WTC11 (cell line): ENCODE measurements at places on chromosomes 6 and 20. TPM values are rescaled to one million over a fixed set of nuclear protein-coding genes. Genes with fewer than 3 reads are reported as not detected.

DAAM2 gene
- 2.0 to 3.1 TPM (median 3.0 TPM) in 3 replicates for total RNA-seq

OPRL1 gene
- total RNA-seq, result 1.7 to 2.2 TPM (median 2.0 TPM) in 3 replicates

TULP1 gene
- total RNA-seq, result 2.9 to 4.3 TPM (median 3.4 TPM) in 3 replicates

DNA sequence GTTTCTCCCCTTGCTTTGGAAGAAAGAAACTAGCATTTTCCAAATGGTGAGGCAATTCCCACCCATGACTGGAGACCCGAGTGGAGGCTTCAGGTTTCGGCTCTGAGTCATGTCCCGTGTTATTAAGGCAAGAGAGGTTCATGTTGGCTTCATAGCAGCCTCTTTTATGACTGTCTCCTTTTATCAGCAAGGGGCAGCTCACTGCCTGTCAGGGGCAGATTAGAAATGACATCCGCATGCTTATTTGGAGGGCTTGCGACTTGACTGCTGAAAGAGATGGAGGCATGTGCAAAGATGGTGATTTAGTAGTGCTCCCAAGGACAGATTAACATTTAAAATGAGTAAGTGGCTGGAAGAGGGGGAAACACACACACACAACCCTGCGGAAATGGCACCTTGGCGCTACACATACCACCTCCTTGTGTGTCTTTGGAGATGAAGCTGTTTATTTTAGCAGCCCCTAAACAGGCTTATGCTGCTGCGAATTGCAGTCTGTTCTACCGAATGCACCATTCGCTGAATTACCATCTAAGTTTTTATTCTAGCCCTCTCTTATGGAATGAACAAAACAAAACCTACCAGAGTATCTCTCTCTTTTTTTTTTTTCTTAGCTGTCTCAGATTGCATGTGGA, 52.1 kb upstream of the VSTM2L start:
- H3K27ac ChIP-seq, result no peak overlapping the region
- peaks cover 19% of the 10 kb centered on the region for H3K4me1 ChIP-seq
- H3K36me3 ChIP-seq, result peaks cover 6% of the 10 kb centered on the region; the same call in 1 of the 2 replicates
- DNase-seq, result no peak
- H3K27me3 ChIP-seq, result no peaks in the 10 kb centered on the region

DNA sequence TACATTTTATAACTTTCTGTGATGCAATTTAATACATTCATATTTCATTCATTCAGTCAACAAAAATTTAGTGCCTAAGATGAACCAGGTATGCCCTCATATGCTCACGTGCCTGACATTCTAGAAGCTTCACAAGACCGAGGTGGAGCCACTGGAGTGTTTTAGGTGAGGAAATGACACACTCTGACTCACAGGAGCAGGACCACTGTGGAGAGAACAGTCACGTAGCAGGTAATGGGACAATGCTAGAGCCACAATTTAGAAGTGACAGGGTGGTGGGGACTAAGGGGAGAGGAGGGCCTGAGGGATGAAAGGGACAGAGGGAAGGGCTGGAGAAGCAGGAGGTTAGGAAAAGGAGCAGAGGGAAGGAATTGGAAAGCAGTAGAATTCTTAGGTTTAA, 17.6 kb upstream of the HLA-A start:
- H3K4me3 ChIP-seq, result no peak overlapping the region
- DNase-seq, result no peak
- no peak overlapping the region for H3K27ac ChIP-seq
- H3K4me1 ChIP-seq, result peaks cover 16% of the 10 kb centered on the region
- H3K36me3 ChIP-seq, result no peaks in the 10 kb centered on the region; the same call in 1 of the 2 replicates
- H3K27me3 ChIP-seq, result peaks cover 74% of the 10 kb centered on the region

DNA sequence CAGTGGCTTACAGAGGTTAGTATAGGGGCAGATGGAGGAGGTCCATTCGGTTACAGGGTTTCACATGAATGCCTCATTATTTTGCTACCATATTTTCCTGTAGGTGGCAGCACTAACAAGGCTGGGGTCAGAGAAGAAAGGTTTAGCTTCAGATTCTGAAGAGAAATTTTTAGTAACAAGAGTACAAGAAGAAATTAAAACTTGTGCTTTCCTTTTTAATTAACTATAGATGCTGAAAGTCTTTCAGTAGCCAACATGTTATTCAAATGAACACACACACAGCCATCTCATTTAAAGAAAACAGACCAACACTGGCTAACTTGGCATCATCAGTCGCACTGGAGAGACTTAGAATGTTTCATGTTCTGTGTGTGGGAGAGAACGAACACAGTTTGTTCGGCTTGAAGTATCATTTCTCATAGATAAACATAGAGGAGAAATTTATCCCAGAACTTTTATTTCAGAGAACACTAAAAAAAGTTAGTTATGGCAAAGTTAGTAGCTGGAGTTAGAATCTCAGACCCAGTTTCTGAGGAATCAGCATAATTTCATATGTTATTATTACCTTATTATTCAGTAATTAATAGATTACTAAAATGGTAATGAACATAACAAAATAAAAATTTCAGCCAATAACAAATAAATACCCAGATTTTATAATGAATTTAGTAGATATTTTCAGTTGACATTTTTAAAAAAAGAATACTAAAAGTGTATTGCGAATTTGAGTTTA, 314.0 kb upstream of the RSPO3 start:
- H3K4me1 ChIP-seq, result no peaks in the 10 kb centered on the region
- no peak for DNase-seq
- no peaks in the 10 kb centered on the region for H3K27me3 ChIP-seq
- H3K27ac ChIP-seq, result no peak overlapping the region
- no peak overlapping the region for H3K4me3 ChIP-seq
- H3K36me3 ChIP-seq, result no peaks in the 10 kb centered on the region

DNA sequence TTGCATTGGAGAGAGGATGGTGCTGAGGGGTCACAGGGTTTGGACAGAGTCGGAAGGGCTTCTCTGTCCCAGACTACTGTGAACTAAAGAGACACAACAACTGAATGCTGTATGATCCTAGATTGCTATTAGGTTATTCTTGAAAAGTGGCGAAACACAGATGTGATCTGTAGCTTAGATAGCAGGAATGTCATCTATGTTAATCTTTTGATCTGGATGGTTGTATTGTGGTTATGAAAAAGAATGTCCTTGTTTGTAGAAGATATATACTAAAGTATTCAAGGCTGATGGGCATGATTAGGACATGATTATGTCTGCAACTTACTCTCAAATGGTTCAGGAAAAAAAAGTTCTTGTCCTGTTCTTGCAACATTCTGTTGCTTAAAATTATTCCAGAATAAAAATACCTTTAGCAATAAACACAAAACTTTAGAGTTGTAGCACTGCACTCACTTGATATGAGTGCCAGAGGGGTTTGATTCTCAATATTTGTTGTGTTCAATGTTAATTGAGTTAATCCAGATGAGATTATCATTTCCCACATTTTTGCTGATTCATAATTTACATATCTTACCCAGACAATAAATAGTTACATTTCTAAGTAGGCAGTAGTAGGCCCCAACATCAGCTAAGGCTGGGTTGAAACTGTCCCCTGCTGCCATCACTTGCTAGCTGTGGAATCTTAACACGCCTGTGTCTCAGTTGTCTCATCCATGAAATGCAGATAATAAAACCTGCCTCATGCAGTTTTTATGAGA, 645.2 kb downstream of the KIF16B start:
- H3K27me3 ChIP-seq, result no peaks in the 10 kb centered on the region; the same call in 1 of the 2 replicates
- no peaks in the 10 kb centered on the region for H3K4me1 ChIP-seq
- H3K27ac ChIP-seq, result no peak overlapping the region
- no peak for DNase-seq

DNA sequence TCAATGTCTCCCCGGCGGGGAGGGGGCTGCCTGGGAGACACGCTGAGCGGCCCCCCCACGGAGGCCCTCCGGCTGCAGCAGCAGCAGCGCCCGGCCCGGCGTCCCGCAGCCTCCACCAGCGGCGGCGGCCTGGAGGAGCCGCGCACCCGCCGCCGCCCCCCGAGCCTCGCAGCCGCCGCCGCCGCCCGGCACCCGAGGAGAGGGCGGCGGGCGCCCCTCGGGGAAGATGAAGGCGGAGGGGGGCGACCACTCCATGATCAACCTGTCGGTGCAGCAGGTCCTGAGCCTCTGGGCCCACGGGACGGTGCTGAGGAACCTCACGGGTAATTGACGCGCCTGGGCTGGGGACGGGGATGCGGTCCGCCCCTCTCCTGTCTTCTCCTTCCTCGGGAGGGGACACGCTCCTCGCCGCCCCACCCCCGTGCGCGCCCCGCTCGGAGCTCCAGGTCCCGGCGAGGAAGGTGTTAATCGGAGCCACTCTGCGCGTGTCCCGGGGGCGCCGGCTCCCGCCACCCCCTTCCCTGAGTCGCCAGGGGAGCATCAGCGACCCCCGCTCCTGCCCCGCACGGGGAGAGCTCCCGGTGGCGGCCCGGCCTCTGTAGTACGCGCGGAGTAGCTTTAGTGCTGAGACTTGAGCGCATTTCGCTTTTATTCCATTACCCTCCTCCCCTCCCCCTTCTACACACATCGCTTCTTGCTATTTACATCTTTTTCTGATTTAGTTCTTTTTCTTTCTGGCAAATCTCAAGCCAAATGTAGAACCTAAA, 686 bp downstream of the TMEM170B start:
- H3K27me3 ChIP-seq, result peaks cover 20% of the 10 kb centered on the region
- peaks cover 18% of the 10 kb centered on the region for H3K4me1 ChIP-seq
- H3K27ac ChIP-seq, result no peak overlapping the region
- no peaks in the 10 kb centered on the region for H3K36me3 ChIP-seq
- DNase-seq, result peak; percentile 36
- peak overlapping the region; percentile 65 for H3K4me3 ChIP-seq

- no peak overlapping the region for H3K27ac ChIP-seq
- H3K4me1 ChIP-seq, result no peaks in the 10 kb centered on the region
- H3K27me3 ChIP-seq, result no peaks in the 10 kb centered on the region
- peaks cover 25% of the 10 kb centered on the region for H3K36me3 ChIP-seq
- DNase-seq, result no peak
These were observed 158.4 kb upstream of the SIM1 start for GRCh38 chr6:100622907-100623692.

GRCh38 chr6:67888886-67889681, 746.0 kb upstream of the ADGRB3 start:
- no peaks in the 10 kb centered on the region for H3K36me3 ChIP-seq
- no peak for DNase-seq
- H3K27ac ChIP-seq, result no peak overlapping the region
- H3K4me3 ChIP-seq, result no peak overlapping the region
- H3K27me3 ChIP-seq, result no peaks in the 10 kb centered on the region

DNA sequence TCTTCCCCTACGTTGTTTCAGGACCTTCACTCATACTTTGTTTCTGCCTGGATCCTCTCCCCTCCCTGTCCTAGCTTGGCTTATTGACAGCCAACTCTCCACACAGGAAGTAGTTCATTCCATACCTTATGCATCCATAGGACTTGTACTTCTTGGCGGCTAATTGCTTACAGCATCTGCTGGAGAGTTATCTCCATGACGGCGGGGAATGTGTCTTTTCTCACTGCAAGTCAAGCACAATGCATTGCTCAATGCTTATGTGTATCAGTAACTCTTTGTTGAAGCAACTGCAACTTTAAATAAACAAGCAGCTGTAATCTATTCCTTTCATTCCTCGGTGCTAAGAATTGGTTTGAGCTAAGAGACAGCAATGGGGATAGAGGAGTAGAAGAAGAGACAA, 551.3 kb upstream of the EPHA7 start:
- H3K4me1 ChIP-seq, result peaks cover 24% of the 10 kb centered on the region
- DNase-seq, result no peak
- H3K4me3 ChIP-seq, result no peak overlapping the region
- no peaks in the 10 kb centered on the region for H3K36me3 ChIP-seq

- no peaks in the 10 kb centered on the region for H3K27me3 ChIP-seq
- no peak overlapping the region for H3K4me3 ChIP-seq
- no peak overlapping the region for H3K27ac ChIP-seq
- no peaks in the 10 kb centered on the region for H3K36me3 ChIP-seq
- H3K4me1 ChIP-seq, result peaks cover 13% of the 10 kb centered on the region
These were observed 71.1 kb downstream of the HDDC2 start for GRCh38 chr6:125230674-125231073.

GRCh38 chr6:166693880-166694279, 66.8 kb upstream of the RPS6KA2 start:
- H3K27me3 ChIP-seq, result no peaks in the 10 kb centered on the region
- no peaks in the 10 kb centered on the region for H3K36me3 ChIP-seq
- H3K27ac ChIP-seq, result no peak overlapping the region
- no peak for DNase-seq
- H3K4me1 ChIP-seq, result peaks cover 24% of the 10 kb centered on the region

DNA sequence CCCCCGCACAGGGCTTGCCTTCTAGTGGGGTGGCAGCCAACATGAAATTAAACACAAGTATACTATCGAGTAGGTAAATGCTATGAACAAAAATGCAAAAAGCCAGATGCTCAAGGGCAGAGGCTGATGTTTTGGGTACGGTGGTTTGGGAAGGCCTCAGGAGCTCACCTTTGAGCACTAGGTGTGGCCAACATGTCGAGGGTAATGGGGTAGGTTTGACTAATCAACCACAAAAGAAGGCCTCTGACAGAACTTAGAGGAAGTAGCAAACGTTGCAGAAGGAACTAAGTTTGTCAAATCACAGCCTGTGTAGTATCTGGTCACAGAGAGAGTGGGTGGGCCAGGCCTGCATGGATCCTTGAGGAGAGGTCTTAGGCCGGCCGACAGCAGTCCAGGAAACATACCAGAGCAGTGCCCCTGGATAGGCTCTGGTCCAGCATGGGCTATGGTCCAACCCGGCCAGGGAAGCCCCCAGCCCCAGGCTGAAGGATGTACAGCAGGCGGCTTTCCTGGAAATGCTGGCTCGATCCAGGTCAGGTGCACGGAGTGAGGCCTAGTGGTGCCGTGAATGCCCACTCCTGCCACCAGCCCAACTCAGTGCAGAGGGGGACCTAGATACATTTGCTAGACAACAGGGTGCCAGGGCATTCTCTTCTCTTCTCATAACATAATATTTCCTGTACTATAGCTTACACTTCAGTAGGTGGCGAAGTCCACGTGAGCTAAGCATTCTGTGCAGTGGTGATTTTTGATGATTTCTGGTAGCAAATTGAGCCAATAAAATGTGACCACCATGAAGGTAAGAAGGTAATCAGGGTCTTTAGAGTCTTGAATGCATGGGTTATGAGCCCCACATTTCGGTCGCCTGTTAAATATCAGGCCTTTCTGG, 56.3 kb upstream of the CD93 start:
- DNase-seq, result no peak
- H3K27me3 ChIP-seq, result no peaks in the 10 kb centered on the region
- H3K27ac ChIP-seq, result no peak overlapping the region

DNA sequence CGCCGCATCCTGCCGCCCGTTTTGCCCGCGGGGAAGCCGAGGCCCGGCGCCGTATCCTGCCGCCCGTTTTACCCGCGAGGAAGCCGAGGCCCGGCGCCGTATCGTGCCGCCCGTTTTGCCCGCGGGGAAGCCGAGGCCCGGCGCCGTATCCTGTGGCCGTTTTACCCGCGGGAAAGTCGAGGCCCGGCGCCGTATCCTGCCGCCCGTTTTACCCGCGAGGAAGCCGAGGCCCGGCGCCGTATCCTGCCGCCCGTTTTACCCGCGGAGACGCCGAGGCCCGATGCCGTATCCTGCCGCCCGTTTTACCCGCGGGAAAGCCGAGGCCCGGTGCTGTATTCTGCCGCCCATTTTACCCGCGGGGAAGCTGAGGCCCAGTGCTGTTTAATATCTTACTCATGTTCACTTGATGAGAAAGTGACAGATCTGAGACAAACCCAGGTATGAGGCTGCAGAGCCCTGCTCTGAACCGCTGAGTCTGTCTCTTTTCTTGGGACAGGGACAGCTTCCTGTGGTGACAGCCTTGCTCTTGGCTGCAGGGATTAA, 129.4 kb downstream of the CDH26 start:
- no peak for DNase-seq
- H3K4me3 ChIP-seq, result peak overlapping the region; percentile 40
- H3K36me3 ChIP-seq, result peaks cover 15% of the 10 kb centered on the region
- H3K27ac ChIP-seq, result no peak overlapping the region
- no peaks in the 10 kb centered on the region for H3K4me1 ChIP-seq

- H3K4me1 ChIP-seq, result no peaks in the 10 kb centered on the region
- no peak overlapping the region for H3K27ac ChIP-seq
- no peak for DNase-seq
- H3K4me3 ChIP-seq, result no peak overlapping the region
These were observed 13.5 kb downstream of the ARG1 start for GRCh38 chr6:131586543-131586942.
